CD8-positive, alpha-beta memory T cell (primary cell): ENCODE measurements at places on chromosomes 12 and 14. TPM values are rescaled to one million over a fixed set of nuclear protein-coding genes. Genes with fewer than 3 reads are reported as not detected.

GRCh38 chr12:3005736-3006135 lies 46.5 kb downstream of the TEAD4 start:
- no peak for DNase-seq

DNA sequence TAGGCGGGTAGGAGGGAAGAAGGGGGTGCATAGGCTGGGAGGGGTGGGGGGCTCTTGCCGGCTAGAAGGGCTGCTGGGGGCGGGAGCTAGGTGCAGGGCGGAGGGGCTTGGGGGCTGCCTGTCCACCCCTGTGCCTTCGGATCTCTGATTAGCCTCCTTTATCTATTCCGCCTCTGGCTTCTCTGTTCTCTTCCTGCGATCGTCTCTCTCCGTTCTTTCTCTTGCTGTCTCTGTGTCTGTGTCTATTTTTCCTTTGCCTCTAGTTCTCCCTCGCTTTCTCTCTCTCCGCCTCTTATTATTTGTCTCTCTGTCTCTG lies 166.7 kb upstream of the LHX5 start:
- no peak for DNase-seq

- DNase-seq = no peak
Observed at GRCh38 chr12:131829356-131829747, 1.2 kb downstream of the MMP17 start.

GRCh38 chr12:127284021-127284420 lies 982.9 kb upstream of the TMEM132C start:
- DNase-seq = no peak

DNA sequence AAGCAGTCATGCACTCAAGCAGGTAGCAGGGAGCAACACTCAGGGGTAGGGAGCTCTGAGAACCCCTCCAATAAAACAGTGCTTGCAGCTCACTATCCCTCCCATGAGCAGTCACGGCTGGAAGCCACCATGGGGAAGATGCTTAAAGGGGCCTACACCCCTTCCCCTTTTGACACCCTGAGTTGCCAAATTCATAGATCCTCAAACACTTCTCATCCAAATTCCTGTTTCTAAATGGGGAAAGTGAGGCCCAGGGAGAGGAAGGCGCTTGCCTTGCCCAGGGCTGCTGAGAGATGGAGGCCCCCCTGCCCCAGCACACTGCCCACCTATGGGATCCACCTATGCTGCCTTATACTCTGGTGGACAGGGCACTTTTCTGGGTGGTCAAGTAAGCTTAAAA lies 7.2 kb upstream of the ENDOU start:
- no peak for DNase-seq

DNA sequence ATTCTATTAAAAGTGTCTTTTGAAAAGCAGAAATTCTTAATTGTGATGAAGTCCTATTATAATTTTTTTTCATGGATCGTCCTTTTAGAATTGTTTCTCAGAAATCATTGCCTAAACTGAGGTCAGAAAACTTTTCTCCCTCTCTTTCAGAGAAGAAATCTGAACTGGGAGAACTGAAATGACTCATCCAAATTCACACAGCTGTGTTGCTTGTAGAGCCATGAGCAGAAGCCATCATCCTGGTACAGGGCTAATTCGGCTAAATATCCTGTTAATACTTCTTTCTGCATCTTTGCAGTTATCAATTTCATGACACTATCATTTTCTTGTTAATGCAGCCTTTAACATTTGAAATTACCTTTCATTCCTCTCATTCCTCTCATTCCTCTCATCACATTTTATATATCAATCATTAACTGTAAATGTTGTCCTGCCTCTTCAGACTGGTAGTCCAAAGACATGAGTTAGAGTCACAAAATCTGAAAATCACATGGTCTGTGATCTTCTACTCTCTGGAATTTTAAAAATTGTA lies 15.5 kb downstream of the SLC15A5 start:
- DNase-seq = no peak

DNA sequence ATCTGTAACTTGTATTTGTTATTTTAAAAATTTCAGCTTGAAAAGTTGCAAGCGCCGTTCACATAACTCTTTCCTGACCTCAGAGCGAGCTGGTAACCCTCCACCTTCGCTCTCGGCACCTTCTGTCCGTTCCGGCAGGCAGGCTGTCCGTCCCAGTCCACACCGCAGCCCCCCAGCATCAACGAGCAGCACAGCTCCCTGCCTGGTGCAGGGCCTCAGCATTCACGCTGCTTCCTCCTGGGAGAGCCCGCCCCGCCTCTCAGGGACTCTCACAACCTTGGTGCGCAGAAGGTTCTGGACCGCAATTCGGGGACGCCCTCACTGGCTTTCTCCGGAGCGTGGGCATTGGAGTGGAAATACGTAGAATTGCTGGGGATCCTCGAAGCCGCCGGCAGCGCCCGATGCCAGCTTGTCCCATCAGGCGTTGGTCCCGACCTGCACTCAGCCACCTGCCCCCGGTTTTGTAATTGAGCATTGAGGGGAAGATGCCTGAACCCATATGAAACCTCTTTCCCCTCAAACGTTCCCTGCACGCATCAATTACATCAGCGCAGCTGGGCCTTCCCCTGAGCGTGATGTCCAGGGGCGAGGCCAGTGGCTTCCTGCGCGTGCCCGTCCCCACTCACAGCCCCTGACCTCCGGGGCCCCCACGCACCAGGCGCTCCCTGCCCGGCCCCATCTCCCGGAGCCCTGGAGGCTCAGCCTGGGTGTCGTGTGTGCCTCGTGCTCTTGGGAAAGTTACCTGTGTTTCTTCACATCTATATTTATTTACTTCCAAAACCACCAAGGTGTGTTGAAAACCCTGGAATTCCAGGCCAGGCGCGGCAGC lies 19.1 kb downstream of the LRCOL1 start:
- DNase-seq = no peak

DNA sequence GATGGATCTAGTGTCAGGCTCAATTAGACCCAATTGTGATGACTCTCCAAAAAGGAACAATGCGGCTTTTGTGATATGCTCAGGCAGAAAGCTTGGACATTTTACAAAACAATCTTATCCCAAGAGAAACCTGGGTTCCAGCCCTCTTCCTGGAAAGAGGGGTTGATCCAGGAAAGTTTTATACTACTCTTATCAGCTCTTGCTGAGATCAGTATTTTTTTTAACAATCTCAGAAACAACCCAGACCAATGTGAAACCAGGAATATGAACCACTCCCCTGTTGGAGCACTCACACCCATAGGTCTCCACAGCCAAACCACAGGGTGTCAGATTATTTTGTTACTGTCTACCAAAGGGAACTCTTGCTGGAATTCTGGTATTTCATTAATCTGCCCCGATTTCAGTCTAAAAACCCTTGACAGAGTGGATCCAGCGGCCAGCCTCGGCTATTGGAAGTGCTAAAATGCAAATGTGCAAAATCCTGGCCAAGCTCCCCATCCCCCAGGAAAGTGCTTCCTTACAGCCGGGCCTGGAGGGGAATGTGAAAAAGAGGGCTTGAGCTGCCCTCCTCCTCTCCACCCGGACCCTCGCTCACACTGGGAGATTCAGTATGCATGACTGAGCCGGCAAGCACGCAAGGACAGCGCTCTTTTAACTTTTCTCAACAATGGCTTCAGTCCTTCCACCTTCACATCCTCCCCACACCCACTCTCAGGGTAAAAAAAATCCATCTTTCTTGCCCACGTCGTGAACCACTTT lies 4.0 kb downstream of the FBXL14 start:
- no peak for DNase-seq

- no peak for DNase-seq
Observed at GRCh38 chr12:100724071-100724470, 70.5 kb upstream of the ANO4 start.

DNA sequence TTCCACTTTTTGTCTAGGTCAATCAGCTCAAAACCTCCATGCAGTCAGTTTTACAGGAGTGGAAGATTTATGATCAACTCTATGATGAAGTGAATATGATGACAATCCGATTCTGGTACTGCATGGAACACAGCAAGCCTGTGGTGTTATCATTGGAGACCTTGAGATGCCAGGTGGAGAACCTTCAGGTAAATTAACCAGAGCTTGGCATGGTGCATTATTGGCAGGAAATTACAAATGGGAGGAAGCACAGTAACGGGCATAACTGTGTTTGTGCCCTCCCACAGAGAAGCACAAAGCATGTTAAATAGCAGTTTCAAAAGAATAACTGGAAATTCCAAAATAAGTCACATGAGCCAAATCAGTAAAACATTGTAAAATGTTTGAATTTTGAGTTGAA lies 135.6 kb downstream of the ESR2 start:
- no peak for DNase-seq

GRCh38 chr12:53298164-53298563 lies 1.3 kb upstream of the MYG1 start:
- DNase-seq = no peak

DNA sequence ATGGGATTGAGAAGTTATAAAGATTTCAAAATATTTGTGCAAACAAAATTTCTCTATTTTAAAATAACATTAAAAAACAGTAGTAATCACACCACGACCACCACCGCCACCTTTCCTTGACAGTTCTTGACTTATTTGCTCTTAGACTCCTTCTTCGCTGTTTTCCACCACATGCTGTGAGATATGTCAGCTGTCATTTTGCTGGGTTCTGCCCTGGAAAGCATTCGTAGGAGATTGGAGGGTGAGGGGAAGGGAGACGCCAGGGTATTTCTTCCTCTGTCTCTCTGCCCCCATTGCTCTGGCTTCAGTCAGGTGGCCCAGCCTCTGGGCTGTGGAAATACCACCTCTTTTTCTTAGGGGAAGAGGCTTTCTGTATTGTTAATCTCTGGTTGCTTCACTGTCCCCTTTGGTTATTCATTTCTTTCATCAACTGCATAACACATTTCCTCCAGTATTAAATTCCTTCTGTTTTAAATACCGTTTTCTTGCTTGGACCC lies 186.2 kb downstream of the NEDD1 start:
- DNase-seq = no peak

- no peak for DNase-seq
Observed at GRCh38 chr12:16599081-16599480, 6.9 kb downstream of the LMO3 start.

GRCh38 chr12:46493834-46494181 lies 121.2 kb upstream of the SLC38A2 start:
- DNase-seq = no peak

DNA sequence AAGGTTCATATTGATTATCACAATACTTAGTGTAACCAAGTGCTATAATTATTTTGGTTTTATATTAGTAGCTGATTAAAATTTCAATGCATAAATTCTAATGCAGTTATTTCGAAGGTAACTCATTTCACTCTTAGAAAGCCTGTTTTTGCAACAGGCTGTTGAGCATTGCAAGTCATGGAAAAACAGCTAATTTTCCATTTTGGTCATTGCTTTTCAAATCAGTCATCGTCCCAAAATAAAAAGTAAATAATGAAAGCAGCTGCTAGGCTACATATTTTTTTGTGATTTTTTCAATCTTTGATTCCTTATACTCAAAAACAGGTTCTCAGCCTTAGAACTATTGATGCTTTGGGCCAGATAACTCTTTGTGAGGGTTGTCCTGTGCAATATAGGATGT lies 22.9 kb downstream of the VEZT start:
- no peak for DNase-seq

DNA sequence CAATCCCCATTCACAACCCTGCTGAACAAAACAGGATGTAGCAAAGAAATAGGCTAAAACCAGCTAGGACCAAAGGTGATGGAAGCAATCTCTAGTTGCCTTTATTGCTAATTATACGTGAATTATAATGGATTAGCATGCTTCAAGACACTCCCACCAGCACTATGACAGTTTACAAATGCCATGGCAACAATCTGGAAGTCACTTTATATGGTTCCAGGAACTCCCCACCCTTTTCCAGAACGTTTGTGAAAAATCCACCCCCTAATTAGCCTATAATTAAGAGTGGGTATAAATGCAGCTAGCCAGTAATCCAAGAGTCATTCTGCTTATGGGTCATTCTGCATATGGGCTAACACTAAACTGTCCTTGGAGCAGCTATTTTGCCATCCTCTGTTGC lies 328.7 kb downstream of the FLRT2 start:
- DNase-seq = no peak

DNA sequence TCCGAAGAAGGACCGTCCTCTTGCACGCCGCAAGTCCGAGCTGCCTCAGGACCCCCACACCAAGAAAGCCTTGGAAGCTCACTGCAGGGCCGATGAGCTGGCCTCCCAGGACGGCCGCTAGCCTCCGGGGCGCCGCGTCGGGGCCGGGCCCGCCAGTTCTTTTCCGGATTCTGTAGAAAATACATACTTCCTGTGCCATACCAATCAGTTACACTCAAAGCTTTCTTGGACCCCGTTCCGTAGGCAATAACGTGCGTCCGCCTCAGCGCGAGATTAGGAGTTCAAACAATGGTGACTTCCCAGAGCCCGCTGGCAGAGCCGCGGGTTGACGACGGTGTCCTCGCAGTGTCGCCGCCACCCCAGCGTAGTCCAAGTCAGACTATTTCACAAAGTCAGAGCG lies 39.2 kb upstream of the DYNC1H1 start:
- no peak for DNase-seq

DNA sequence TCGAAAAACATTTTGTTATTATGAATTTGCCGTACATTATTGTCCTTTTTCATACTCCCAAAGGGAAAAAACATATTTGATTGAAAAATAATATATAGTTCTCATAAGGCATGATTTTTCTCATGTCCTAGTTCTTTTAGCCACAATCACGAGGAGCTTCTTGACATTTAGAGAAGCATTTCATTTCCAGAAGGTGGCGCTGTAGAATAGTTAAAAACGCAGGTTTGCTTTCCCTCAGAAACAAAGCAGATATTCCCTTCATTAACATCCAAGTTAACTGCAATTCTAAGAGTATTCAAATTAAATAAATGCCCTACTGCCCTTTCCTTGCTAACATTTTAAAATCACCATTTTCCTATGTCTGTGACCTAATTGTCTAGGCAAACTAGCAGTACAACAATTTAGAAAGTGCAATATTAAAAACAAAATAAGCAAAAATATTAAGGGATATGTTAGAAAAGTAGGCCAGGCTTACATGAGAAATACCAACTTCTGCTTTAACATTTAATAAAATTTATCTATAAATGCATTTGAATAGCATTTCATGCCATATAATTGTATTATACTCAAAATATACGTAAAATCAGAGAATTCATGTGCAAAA lies 10.9 kb upstream of the PIK3C2G start:
- DNase-seq = no peak

Gene RNASE3
- total RNA-seq = not detected

Gene FAM234B
- total RNA-seq = 6.5 TPM

Gene POTEG
- not detected for total RNA-seq

Gene DPF3
- 0.50 TPM for total RNA-seq

Gene NOC4L
- total RNA-seq = 56.0 TPM

Gene LRCOL1
- total RNA-seq = not detected

Gene C3AR1
- total RNA-seq = 2.0 TPM

Gene RFX4
- total RNA-seq = not detected

Gene RBP5
- not detected for total RNA-seq

Gene GDF3
- total RNA-seq = not detected

Gene PTHLH
- total RNA-seq = 0.33 TPM

Gene LRRC9
- total RNA-seq = not detected

Gene PRH2
- not detected for total RNA-seq

Gene CELA1
- total RNA-seq = not detected

Gene HEBP1
- 14.9 TPM for total RNA-seq

Gene FGF6
- not detected for total RNA-seq

Gene SERPINA5
- not detected for total RNA-seq

Gene AMHR2
- total RNA-seq = not detected
